ENCODE measurements at places on chromosomes 11 and 22.

DNA sequence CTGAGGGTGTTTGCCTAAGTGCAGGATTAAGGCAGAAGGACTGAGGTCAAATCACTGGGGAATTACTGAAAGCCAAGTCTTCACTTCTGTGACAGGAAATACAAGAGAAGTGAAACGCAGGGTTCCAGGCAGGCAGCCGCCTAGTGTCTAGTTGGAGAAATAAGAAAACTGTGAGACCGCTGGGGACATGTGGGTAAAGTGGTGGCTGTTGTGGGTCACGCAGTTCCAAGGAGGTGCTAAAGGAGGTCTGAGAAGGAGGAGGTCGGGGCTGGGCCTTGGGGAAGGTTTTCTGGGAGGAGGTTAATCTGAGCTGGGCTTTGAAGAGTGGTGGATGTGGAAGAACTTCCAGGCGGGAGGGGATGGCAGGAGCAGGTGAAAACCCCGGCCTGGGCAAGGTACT, 11.2 kb downstream of the MCM5 start:
- no peak for DNase-seq

DNA sequence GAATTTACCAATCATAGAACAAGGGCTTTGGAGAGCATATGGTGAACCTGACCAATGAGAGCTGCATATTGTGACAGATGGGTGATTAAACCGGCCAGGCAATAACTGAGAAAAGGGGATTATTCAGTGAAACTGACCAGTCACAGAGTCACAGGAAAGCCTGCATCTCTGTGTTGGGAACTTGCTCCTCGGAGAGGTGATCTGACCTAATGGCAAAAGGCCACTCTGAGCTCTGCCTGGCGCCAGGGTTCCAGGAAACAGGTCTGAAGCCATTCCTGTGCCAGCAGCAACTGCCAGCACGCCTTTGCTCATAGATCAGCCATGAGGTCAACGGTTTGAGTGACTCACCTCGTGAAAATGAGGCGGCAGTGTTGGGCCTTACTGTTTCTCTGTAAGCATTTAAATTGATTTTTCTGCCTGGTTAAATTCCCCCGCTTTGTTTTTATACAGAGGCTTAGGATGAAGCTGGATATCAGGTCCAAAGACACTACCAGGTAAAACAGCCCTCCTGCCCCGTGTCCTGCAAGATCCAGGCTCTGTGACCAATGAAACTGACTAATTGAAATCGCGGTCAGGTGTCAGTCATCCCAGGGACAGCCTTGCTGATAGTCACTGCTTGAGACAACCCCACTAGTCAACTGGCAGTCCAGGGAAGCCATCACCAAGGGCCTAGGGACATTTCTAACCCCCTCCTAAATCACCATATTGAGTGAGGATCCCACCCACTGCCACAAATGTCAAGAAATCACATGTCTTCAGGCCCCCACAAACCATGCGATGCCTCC, 35.8 kb upstream of the MYOD1 start:
- DNase-seq: no peak

DNA sequence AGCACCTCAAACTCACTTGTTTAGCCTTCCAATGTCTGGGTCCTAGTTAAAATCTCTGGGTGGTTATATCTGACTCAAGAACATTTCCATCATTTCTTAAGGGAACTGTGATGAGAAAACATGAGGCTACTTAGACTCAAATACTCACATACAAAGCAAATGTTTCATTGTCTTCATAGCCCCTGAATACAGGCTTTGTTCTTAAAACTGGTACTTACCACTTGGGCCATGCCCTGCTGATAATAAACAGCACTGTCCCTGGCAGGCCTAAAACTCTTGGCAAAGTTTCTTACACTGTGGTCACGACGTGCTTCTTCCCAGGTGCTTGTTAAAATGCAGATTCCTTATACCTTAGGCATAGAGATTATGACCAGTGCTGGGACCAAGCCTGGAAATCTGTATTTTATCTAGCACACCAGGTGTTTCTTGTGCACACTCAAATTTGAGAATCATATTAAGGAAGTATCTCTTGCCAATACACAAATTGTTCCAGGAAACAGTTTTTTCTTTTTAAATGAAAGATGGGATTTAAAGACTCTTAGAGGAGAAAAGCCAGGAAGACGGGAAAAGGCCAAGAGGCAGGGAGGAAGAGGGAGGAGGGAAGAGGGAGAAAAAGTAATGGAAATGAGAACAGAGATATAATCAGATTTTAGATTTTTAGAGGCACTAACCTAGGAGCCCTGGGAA, 287.9 kb upstream of the MPPED2 start:
- no peak for DNase-seq

GRCh38 chr22:30695871-30696655, 1.4 kb downstream of the OSBP2 start:
- no peak for DNase-seq

Measured in right cardiac atrium (tissue), 5 donors.